ENCODE measurements at places on chromosomes 7 and 10.

GRCh38 chr10:8794860-8795259 lies 740.4 kb downstream of the GATA3 start:
- no peak overlapping the region for H3K4me3 ChIP-seq
- no peak for DNase-seq
- no peaks in the 10 kb centered on the region for H3K36me3 ChIP-seq
- no peaks in the 10 kb centered on the region for H3K4me1 ChIP-seq
- no peak overlapping the region for H3K27ac ChIP-seq
- no peaks in the 10 kb centered on the region for H3K27me3 ChIP-seq

DNA sequence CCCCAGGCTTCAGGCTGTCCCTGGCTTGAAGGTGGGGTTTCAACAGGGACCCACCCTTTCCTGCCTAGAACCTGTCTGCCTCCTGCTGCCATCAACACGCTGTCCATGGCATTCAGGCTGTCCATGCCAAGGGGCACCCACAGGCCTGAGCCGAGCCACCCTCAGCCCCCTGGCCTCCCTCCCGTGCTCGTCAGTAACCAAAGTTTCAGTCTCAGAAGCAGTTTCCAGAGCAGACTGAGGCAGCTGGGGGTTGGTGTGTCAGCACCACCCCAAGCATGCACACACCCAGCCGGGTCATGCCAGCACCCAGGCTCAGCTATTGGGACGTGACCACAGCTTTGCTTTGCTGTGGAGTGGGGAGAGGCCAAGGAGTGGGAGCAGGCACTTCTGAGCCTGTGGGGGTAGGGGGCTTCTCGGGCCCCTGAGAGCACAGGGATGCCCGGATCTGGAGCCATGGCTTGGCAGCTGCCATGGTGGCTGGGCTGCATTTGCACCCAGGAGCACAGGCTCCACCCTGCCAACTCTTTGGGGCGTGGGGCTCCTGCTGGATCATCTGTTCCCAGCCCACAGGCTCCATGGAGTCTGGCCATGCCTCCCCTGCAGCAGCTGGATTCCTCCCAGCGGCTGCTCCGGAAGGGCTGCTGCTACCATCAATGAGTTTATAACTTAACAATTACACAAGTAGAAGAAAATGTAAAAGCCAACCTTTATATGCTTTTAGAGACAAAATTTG lies 314.5 kb upstream of the SEMA3C start:
- H3K4me3 ChIP-seq, result no peak overlapping the region
- H3K27me3 ChIP-seq, result no peaks in the 10 kb centered on the region
- H3K4me1 ChIP-seq, result no peaks in the 10 kb centered on the region
- no peaks in the 10 kb centered on the region for H3K36me3 ChIP-seq
- no peak overlapping the region for H3K27ac ChIP-seq

GRCh38 chr7:92594746-92595145 lies 4.6 kb upstream of the FAM133B start:
- no peaks in the 10 kb centered on the region for H3K4me1 ChIP-seq
- DNase-seq, result no peak
- no peaks in the 10 kb centered on the region for H3K36me3 ChIP-seq
- no peaks in the 10 kb centered on the region for H3K27me3 ChIP-seq

GRCh38 chr10:96439725-96440124 lies 74.0 kb downstream of the TLL2 start:
- H3K36me3 ChIP-seq, result no peaks in the 10 kb centered on the region
- H3K4me1 ChIP-seq, result no peaks in the 10 kb centered on the region
- DNase-seq, result no peak
- no peak overlapping the region for H3K27ac ChIP-seq
- H3K4me3 ChIP-seq, result no peak overlapping the region

DNA sequence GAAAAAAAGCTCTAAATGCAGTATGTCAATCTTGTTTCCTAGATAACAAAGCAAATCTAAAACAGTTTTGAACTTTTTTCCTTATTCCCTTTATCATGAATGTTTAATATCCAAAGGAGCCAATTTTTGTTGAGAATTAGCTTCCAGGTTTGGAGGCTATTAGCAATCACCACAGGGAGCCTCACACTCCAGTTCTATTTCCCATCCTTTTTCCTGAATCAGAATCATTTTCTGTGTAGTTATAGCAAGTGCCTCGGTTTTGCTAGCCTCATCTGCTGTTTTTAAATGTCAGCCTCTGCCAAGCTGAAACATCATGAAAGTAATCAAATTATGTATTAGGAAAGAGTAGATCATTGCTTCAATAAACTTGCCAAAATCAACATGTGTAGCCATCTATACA lies 357.5 kb upstream of the LRGUK start:
- no peak overlapping the region for H3K27ac ChIP-seq
- H3K36me3 ChIP-seq, result no peaks in the 10 kb centered on the region
- H3K27me3 ChIP-seq, result no peaks in the 10 kb centered on the region
- no peak overlapping the region for H3K4me3 ChIP-seq
- H3K4me1 ChIP-seq, result no peaks in the 10 kb centered on the region
- no peak for DNase-seq

DNA sequence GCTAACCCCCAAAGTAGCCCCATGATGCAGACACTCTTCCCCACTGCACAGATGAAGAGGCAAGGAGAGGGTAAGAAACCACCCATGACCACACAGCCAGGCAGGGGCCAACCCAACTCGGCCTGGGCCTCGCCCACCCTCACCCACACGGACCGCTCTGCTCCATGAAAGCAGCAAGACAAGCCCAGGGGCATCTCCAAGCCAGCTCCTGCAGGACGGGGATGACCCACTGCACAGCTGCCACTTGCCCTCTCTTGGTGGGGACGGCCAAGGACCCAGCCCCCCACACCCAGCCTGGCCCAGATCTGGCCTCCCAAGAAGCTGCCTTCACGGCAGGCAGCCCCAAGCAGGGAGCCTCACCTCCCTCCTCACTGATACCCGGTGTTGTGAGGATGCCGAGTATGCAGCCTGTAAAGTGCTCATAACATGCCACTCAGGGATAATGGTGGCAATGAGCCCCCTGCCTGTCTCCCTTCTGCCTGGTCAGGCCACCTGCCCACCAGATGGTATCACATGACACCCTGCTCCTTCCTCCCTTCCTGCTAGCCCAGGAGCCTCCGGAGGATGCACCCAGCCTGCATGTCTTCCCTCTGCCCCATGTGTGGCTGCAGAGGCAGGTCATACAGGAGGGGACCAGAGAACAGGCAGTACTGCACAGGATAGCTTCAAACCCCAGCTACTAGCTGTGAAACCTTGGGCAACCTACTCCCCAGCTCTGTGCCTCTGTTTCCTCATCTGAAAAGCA lies 23.3 kb downstream of the OGDHL start:
- H3K27me3 ChIP-seq, result no peaks in the 10 kb centered on the region
- H3K36me3 ChIP-seq, result no peaks in the 10 kb centered on the region
- no peak overlapping the region for H3K27ac ChIP-seq
- DNase-seq, result no peak

GRCh38 chr10:77605466-77605865 lies 32.1 kb downstream of the KCNMA1 start:
- H3K27ac ChIP-seq, result no peak overlapping the region
- peaks cover 15% of the 10 kb centered on the region for H3K4me1 ChIP-seq
- H3K36me3 ChIP-seq, result no peaks in the 10 kb centered on the region

GRCh38 chr7:121486590-121486989 lies 90.5 kb upstream of the FAM3C start:
- no peaks in the 10 kb centered on the region for H3K4me1 ChIP-seq
- no peak for DNase-seq
- no peak overlapping the region for H3K27ac ChIP-seq
- no peak overlapping the region for H3K4me3 ChIP-seq

- no peaks in the 10 kb centered on the region for H3K27me3 ChIP-seq
- H3K4me3 ChIP-seq, result no peak overlapping the region
- peaks cover 20% of the 10 kb centered on the region for H3K36me3 ChIP-seq
- peak overlapping the region; percentile 95 for H3K27ac ChIP-seq
Measured at GRCh38 chr10:113681533-113682470, 2.1 kb downstream of the CASP7 start.

GRCh38 chr7:106255246-106255645 lies 29.5 kb downstream of the NAMPT start:
- no peaks in the 10 kb centered on the region for H3K36me3 ChIP-seq
- H3K4me3 ChIP-seq, result no peak overlapping the region
- DNase-seq, result no peak
- H3K27ac ChIP-seq, result no peak overlapping the region
- H3K27me3 ChIP-seq, result no peaks in the 10 kb centered on the region

GRCh38 chr10:131142517-131143380 lies 168.8 kb downstream of the TCERG1L start:
- H3K27me3 ChIP-seq, result no peaks in the 10 kb centered on the region
- no peak overlapping the region for H3K27ac ChIP-seq
- H3K4me3 ChIP-seq, result no peak overlapping the region
- no peak for DNase-seq
- H3K36me3 ChIP-seq, result no peaks in the 10 kb centered on the region
- no peaks in the 10 kb centered on the region for H3K4me1 ChIP-seq

GRCh38 chr10:92681306-92681834 lies 8.4 kb upstream of the HHEX start:
- no peaks in the 10 kb centered on the region for H3K4me1 ChIP-seq
- H3K36me3 ChIP-seq, result no peaks in the 10 kb centered on the region
- DNase-seq, result no peak
- no peak overlapping the region for H3K4me3 ChIP-seq
- no peak overlapping the region for H3K27ac ChIP-seq
- H3K27me3 ChIP-seq, result no peaks in the 10 kb centered on the region

DNA sequence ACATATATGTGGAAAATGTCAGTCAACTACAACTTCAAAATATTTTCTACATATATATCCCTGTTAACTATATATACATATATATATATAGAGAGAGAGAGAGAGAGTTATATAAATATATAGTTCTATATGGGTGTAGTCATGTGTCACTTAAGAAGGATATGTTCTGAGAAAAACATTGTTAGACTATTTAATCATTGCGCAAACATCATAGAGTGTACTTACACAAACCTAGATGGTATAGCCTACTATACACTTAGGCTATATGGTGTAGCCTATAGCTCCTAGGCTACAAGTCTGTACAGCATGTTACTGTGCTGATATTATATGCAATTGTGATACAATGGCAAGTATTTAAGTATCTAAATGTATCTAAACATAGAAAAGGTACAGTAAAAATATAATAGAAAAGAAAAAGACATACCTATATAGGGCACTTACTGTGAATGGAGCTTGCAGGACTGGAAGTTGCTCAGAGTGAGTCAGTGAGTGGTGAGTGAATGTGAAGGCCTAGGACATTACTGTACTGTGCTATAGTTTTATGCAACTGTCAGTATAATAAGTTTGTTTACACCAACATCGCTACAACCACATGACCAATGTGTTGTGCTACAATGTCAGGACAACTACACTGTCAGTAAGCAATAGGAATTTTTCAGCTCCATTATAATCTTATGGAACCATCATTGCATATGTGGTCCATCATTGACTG lies 18.0 kb upstream of the FGL2 start:
- H3K36me3 ChIP-seq, result peaks cover 3% of the 10 kb centered on the region
- no peak overlapping the region for H3K27ac ChIP-seq
- H3K27me3 ChIP-seq, result no peaks in the 10 kb centered on the region
- H3K4me3 ChIP-seq, result no peak overlapping the region

- H3K4me1 ChIP-seq, result no peaks in the 10 kb centered on the region
- H3K27me3 ChIP-seq, result no peaks in the 10 kb centered on the region
- no peaks in the 10 kb centered on the region for H3K36me3 ChIP-seq
- DNase-seq, result no peak
- H3K27ac ChIP-seq, result no peak overlapping the region
- H3K4me3 ChIP-seq, result no peak overlapping the region
Measured at GRCh38 chr7:145784809-145785780, 331.5 kb upstream of the CNTNAP2 start.

DNA sequence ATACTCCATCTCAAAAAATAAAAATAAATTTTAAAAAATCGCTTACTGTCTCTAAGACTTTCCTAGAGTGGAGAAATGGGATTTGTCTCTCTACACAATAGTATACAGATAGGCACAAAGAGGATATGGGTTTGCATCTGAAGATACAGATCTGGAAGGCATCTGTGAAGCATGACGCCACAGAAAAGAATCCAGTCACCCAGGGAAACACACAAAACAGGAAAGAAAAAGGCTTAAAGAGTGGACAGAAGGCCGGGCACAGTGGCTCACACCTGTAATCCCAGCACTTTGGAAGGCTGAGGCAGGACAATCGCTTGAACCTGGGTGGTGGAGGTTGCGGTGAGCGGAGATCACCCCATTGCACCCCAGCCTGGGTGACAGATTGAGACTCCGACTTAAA lies 61.3 kb downstream of the SKIDA1 start:
- H3K4me1 ChIP-seq, result no peaks in the 10 kb centered on the region
- no peak overlapping the region for H3K27ac ChIP-seq
- no peaks in the 10 kb centered on the region for H3K27me3 ChIP-seq
- no peak overlapping the region for H3K4me3 ChIP-seq
- no peak for DNase-seq
- no peaks in the 10 kb centered on the region for H3K36me3 ChIP-seq

DNA sequence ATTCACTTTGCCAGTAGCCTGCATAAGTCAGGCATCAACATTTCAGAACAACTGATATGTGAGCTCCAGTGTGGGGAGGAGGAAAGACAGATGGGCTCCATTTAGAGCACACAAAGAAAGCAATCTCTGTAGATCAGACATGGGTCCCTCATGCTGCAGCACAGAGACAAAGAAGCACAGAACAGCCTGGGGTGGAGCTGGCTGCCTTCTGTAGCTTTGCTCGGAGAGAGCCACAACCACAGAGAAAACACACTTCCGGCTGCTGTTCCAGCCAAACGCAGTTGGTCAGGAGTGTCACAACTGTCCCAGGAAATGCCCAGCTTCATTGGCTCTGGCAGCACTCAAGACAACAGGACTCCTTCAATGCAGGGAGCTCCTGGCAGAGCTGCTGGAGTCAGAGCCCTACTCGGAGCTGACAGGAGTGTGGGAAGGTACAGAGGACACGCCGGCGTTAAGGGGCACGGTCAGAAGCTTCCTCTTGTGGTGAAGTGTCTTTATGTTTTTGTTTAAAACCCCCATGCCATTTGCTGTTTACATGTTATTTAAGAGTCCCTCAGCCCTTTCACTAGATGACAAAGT lies 494.4 kb downstream of the TCERG1L start:
- H3K4me1 ChIP-seq, result no peaks in the 10 kb centered on the region
- no peaks in the 10 kb centered on the region for H3K27me3 ChIP-seq
- DNase-seq, result no peak

DNA sequence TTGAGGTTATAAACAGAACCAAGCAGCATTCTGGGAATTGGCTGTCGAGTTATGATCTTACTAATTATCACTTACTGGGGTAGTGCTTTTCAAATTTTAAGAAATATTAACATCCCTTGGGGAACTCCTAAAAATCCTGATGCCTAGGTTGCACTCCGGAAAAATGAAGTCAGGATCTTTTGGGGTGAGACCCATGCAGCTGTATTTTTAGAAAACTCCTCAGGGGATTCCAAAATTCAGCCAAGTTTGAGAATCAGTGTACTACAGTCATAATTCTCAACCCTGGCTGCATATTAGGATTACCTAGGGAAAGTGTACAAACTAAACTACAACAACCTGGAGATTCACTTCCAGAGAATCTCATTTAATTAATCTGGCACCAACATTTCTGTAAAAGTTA lies 17.2 kb upstream of the PPP1R9A start:
- H3K36me3 ChIP-seq, result no peaks in the 10 kb centered on the region
- no peak overlapping the region for H3K4me3 ChIP-seq
- no peak overlapping the region for H3K27ac ChIP-seq
- no peak for DNase-seq
